Tibial artery (tissue), 4 donors: ENCODE measurements at places on chromosomes 3 and 15.

DNA sequence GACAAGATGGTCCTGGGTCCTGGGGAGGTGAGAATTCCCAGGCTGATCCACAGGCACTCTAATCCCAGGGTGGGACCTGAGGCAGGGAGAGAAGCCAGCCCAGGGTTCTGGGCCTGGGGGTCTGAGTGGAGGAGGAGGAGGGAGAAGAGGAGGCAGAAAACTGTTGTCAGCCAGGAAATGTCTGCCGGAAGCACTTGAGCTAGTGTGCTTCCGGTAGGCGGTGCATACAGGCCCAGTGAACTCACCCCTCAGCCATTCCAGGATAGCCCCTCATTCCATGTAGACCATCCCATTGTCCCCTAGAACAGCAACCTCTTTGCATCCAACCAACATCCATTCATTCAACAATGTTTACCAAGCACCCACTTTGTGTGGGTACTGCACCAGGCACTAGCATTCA lies 47.9 kb upstream of the LCTL start:
- DNase-seq, result no peak

- DNase-seq, result no peak
Measured at GRCh38 chr15:31563001-31563400, 236.4 kb downstream of the KLF13 start.

GRCh38 chr15:28003302-28004037 lies 95.6 kb downstream of the OCA2 start:
- DNase-seq, result no peak

GRCh38 chr3:150985711-150986110 lies 13.2 kb upstream of the CLRN1 start:
- no peak for DNase-seq

GRCh38 chr15:61106044-61106834 lies 122.9 kb downstream of the RORA start:
- no peak for DNase-seq

- DNase-seq, result no peak
Measured at GRCh38 chr3:43481375-43481774, 140.4 kb downstream of the ANO10 start.
